G401 (cell line): ENCODE measurements at places on chromosomes 12 and 14.

DNA sequence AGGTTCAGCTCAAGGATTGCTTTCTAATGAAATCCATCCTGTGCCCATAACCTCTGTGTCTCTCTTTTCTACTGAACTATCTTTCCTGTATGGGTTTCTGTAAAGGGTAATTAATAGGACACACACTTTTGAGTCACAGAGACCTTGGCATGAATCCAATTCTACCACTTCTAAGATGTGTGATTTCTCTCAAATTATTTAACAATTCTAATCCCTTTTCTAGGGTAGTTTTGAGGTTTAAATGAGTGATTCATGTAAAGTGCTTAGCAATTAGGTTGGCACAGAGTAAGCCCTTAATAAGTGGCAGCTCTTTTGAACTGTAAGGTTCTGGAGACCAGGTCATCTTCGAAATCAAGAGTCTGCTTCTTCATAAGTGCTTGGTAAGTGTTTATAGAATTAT, 202.7 kb downstream of the RASSF9 start:
- no peak for DNase-seq

- no peak for DNase-seq
These were observed 4.3 kb downstream of the DLST start for GRCh38 chr14:74886001-74886400.

GRCh38 chr12:122862872-122863701, 27.8 kb downstream of the HIP1R start:
- no peak for DNase-seq

DNA sequence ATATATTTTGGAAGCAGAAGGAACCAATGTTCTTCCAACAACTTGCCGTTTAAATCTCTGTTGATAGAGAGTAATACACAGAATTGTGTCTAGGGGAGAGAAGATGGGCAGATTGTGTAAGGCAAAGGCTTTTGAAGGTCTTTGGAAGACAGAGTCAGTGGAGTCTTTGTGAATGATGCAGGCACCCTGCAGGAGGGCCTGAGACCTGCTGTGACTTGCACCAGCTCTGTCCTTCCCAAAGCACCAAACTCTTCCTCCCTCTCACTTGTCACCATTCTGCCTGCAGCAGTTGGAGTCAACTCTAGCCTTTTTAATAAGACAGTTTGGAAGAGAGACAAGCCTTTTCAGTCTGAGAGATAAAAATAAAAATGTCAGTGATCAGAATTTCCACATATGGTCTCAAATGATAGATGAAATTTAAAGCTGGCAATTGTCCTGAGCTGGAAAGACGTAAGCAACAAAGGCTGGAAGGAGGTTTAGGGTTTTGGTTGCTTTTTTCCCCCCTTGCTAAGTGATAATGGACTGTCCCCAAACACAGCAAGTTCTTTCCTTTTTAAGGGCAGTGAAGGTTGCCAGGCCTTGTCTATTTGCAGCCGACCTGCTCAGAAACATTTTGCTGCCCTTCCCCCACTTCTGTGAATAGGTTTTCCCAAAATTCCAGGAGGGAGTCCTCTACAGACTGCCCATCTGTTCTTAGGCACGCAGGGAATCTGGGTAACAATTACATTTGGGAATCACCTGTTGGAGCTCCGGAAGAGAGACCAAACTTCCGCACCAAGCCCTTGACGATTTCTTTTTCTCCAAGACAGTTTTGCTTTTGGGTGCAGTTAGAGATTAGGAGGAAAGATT, 103.0 kb upstream of the NTF3 start:
- DNase-seq: peak; percentile 22

DNA sequence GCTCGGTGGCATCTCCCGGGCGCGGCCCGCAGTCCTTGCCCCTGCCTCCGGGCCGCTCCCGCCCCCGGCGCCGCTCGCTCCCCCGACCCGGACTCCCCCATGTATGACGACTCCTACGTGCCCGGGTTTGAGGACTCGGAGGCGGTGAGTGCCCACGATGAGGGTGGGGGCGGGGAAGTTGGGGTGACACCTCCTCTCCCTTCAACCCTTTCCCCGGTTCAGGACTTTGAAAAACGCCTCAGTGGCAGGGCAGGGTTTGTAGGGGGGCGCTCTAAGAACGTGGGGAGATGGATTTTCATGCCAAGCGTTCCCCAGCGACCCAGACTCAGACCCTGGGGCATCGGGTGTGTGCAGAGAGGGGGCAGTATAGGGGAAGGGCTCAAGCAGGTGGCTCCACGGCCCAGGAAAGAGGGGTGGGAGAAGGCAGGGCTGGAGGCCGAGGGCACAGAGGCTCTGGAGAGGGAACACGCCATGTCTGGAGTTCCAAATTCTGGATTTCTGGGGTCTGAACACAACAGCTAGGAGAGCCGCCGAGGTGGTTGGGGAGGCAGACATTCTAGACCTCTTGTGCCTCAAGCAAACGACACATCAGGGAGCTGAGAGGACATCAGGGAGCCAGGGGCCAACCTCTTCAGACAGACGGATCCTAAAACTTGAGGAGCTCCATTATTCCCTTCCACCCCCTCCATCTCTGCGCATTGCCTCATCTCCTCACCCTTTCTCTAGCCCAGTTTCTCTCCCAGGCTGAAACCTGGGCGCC, 715 bp downstream of the CACNB3 start:
- peak; percentile 55 for DNase-seq
